ENCODE measurements at places on chromosomes 1 and 21.

- DNase-seq, result no peak
Observed at GRCh38 chr1:85001742-85002141, 4.8 kb upstream of the MCOLN2 start.

DNA sequence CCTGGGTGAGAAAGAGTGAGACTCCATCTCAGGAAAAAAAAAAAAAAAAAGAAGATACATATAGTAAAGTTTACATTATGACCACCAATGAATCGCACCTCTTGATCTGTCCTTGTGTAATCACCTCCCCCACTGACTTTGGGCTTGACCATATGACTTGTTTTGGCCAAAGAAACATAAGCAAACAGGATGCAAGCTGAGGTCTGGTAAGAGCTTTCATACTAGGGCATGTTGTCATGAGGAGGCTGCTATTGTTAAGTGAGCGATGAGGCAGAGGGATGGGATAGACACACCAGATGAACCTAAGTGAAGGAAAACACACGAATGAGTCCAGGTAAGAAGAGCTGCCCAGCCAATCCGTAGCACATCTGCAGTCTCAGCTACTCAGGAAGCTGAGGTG is 10.7 kb downstream of the ENAH start:
- no peak for DNase-seq

- no peak for DNase-seq
Observed at GRCh38 chr1:152170287-152170905, 11.4 kb upstream of the RPTN start.

DNA sequence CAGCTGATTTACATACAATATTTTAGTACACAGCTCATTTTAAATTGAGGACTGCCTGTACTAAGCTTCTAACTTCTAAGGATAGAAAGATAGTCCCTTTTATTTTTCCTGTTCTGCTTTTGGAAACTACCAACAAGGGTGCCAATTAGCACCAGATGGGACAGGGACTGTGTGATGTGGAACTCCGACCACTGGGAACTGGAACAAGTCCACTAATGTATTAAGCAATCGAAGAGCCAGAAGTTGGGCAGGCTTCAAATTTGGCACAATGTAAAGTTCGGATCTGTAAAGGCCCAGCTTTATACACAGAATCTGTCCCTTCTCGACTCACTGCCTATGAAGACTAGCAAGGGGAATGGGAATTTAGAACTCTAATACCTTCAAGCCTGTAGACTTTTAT is 149.3 kb downstream of the ZC3H11B start:
- DNase-seq, result no peak

DNA sequence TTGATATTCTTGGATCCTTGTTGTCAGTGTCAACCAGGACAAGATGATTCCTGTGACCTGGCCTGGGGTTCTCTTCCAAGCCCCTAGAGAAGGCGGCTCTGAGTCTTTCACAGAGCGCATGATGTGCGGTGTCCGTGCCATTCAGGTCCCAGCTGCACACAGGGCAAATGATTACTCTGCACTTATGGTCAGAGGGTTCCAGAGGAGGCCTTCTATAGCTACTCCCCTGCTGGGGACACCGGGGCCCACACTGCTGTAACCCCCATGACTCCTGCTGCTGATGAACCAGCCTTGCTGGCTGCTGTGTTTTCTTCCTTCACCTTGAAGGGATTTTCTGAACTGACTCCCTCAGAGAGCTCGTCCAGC is 1.5 kb downstream of the PTGFRN start:
- no peak for DNase-seq

- DNase-seq, result no peak
Observed at GRCh38 chr1:201414051-201414738, 7.3 kb downstream of the TNNI1 start.

DNA sequence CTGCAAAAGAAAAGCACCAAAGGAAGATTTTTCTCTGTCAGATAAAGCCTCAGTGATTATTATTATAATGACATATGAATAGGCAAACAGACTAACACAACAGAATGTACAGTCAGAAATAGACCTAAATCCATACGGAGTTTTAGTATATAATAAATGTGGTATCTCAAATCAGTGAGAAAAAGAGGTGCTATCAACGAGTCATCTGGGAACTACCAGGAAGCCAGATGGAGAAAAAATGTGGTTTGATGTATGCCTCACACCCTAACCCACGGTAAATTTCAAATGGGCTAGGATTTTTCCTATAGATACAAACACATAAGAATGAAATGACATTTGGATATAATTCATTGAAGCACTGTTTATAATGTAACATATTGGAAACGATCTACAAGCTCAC is 110.3 kb downstream of the ODF2L start:
- no peak for DNase-seq

- DNase-seq, result no peak
Observed at GRCh38 chr1:188715566-188715965, 1762.1 kb downstream of the BRINP3 start.

DNA sequence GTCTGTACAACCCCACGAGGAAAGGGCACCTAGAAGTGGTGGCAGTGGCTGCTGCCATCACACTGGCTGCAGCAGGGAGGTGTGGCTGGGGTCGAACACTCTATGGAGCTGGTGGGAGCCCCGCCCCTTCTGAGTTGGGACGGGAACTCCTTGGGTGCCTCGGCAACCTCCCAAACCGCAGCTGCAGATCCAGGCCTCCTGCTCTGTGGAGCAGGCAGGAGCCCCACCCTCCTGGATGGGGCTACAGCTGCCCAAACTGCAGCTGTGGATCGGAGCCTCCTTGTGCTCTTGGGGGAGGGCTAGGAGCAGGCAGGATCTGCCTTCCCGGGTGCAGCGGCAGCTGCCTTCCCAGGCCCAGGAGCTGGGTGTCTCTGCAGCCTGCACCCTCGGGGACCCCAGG is 38.9 kb upstream of the TARDBP start:
- DNase-seq, result no peak

GRCh38 chr1:26744075-26744959 is 43.4 kb upstream of the PIGV start:
- DNase-seq, result peak; percentile 92

DNA sequence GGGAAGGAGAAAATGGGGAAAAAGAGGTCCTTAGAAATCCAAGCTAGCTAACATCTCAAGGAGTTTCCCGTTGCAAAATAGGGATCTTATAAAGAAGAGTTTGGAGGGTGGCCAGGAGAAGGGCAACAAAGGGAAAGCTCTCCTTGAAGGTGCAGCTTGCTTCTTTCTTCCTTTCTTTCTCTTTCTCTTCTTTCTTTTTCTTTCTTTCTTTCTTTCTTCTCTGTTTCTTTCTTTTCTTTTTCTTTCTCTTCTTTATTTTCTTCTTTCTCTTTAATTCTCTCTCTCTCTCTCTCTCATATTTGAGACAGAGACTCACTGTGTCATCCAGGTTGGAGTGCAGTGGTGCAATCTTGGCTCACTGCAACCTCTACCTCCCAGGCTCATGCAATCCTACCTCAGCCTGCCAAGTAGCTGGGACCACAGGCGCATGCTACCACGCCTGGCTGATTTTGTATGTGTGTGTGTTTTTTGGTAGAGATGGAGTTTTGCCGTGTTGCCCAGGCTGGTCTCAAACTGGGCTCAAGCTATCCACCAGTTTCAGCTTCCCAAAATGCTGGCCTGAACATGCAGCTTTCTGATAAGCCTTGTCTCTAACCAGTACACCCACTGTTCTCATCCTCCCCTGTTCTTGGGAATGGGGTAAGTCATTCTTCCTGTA is 44.4 kb downstream of the RNF11 start:
- no peak for DNase-seq

GRCh38 chr1:205510308-205510950 is 6.0 kb downstream of the CDK18 start:
- DNase-seq, result no peak

All from CD4-positive, alpha-beta T cell treated with Interleukin-15 for 4 hours (primary cell).